MCF 10A (cell line): ENCODE measurements at places on chromosomes 6 and 20. TPM values are rescaled to one million over a fixed set of nuclear protein-coding genes. Genes with fewer than 3 reads are reported as not detected.
A peak's percentile ranks its signal among the peaks of the same experiment; 100 is the strongest.

SRF gene
- total RNA-seq = 29.7 and 32.1 TPM in 2 replicates

MCCD1 gene
- total RNA-seq = not detected in 2 replicates

GRCh38 chr20:41714030-41714429 lies 95.9 kb upstream of the CHD6 start:
- H3K27ac ChIP-seq = no peak overlapping the region
- H3K4me3 ChIP-seq = no peak overlapping the region
- H3K36me3 ChIP-seq = no peaks in the 10 kb centered on the region
- peaks cover 15% of the 10 kb centered on the region for H3K27me3 ChIP-seq
- no peak for DNase-seq

DNA sequence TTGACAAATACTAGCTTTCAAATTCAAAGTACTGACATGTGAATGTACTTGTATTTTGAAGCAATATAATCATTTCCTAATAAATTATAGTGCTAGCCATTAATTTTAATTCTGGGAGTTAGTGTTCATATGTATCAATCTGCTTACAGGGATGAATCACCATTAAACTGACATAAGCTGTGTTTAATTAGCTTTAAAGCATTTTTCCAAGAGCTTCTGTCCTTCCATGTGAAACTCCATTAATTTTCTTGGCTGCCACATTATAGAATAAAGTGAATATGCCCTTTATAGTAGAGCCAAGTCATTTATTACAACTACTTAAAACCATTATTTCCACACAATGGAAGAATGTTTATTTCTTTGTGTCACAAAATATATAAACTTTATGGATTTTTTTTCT lies 150.8 kb downstream of the COL21A1 start:
- peaks cover 15% of the 10 kb centered on the region for H3K4me1 ChIP-seq
- H3K4me3 ChIP-seq = no peak overlapping the region
- no peak overlapping the region for H3K27ac ChIP-seq
- no peak for DNase-seq
- no peaks in the 10 kb centered on the region for H3K27me3 ChIP-seq

- DNase-seq = peak; percentile 57
- no peak overlapping the region for H3K4me3 ChIP-seq
- no peaks in the 10 kb centered on the region for H3K27me3 ChIP-seq
- peaks cover 19% of the 10 kb centered on the region for H3K4me1 ChIP-seq
- H3K27ac ChIP-seq = no peak overlapping the region
- peaks cover 5% of the 10 kb centered on the region for H3K36me3 ChIP-seq
Measured at GRCh38 chr20:48012401-48012974, 227.2 kb upstream of the SULF2 start.

DNA sequence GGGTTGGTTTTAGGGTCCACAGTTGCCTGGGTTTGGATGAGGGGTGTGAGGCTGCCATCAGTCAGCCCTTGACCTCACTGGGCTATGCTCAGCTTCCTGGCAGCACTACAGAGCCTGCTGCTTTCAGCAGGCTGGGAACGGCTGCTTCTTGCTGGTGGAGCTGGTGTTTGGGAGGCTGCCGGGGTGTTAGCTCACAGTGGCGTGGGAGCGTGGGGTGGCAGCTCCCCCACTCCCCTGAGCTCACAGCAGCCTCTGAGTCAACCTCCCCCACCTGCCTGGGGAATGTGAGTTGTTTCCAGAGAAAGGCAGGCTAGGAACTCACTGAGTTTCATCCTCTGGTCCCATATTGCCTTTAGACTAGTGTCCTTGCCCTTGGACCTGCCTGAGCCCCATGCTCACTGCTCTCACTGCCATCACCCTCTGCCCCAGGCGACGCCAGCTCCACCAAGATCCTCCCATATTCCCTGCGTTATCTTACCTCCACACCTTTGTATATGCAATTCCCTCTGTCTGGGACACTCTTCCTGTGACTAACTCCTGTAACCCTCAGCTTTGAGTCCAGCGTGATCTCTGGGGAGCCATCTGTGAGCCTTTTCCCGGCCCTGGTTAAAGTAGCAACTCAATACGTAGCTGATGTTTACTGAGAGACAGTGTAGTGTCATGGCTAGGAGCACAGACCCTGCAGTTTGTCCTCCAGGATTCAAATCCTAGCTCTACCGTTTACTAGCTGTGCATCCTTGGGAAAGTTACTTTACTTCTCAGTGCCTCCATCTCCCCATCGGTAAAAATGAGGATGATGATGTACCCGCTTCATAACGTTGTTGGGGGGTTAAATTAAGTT lies 34.8 kb downstream of the PPP1R16B start:
- H3K27me3 ChIP-seq = peaks cover 4% of the 10 kb centered on the region
- H3K27ac ChIP-seq = no peak overlapping the region
- H3K4me3 ChIP-seq = no peak overlapping the region
- H3K36me3 ChIP-seq = no peaks in the 10 kb centered on the region

DNA sequence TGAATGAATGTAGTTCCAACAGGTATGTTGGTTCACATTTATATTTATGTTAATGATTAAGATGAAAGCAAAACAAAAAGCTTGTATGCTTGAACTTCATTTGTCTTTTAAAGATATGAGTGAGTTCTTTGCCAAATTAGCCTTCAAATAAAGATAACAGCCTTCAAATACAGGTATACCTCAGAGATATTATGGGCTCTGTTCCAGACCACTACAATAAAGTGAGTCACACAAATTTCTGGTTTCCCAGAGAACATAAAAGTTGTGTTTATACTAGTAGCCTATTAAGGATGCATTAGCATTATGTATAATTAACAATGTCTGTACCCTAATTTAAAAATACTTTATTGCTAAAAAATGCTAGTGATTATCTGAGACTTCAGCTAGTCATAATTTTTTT lies 245.3 kb upstream of the MAN1A1 start:
- H3K27me3 ChIP-seq = no peaks in the 10 kb centered on the region
- peak; percentile 52 for DNase-seq
- H3K4me1 ChIP-seq = peaks cover 6% of the 10 kb centered on the region
